ENCODE measurements at places on chromosomes 7 and 10. TPM values are rescaled to one million over a fixed set of nuclear protein-coding genes. Genes with fewer than 3 reads are reported as not detected.

TIAL1 gene
- 201 TPM for total RNA-seq

UCN3 gene
- not detected for total RNA-seq

RNF148 gene
- total RNA-seq: not detected

MSS51 gene
- total RNA-seq: 3.5 TPM

ABCA13 gene
- total RNA-seq: not detected

GTF2IRD2 gene
- total RNA-seq: 13.4 TPM

DNAJB6 gene
- total RNA-seq: 116 TPM

NKX2-3 gene
- total RNA-seq: not detected

COL13A1 gene
- total RNA-seq: not detected

HOXA7 gene
- total RNA-seq: not detected

GRK5 gene
- 28.1 TPM for total RNA-seq
